Lung (tissue), 17 donors: ENCODE measurements at places on chromosomes 3 and 15.

GRCh38 chr3:18144571-18144970 lies 280.6 kb downstream of the SATB1 start:
- no peak for DNase-seq

DNA sequence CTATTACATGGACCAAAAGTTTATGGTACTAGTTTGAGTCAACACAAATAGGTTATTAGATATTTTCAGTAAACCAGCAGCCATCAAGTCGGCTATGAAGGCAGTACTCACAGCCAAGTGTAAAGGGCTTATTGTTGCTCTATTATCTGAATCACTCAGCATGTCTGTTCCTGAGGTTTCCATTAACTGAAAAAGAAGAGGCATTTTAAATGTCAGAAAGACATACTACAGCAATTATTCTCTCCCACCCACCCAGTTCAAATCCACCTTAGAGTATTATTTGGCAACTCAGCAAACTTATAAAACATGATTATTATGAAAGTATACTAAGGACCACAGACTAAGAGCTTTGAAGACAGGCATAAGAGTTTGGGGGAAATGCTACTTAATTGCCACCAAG lies 93.1 kb downstream of the BTD start:
- DNase-seq = no peak

DNA sequence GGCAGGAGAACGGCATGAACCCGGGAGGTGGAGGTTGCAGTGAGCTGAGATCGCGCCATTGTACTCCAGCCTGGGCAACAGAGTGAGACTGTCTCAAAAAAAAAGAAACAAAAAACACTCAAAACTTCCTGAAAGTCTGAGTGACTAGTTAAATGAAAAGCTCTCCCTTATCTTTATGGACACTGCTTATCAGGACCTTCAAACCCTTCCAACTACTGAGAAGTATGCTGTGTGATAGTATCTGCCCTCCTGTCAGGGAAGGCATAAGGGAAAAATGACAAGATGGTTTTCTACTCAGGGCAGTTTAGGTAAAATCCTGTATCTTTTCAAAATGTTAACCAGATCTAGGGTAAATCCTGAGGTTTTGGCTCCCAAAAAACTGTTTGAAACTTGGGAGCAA lies 21.8 kb downstream of the EMC7 start:
- no peak for DNase-seq

GRCh38 chr3:28328188-28329151 lies 20.1 kb upstream of the ZCWPW2 start:
- DNase-seq = peak; percentile 52

- no peak for DNase-seq
Measured at GRCh38 chr3:116473602-116474001, 28.3 kb upstream of the LSAMP start.

DNA sequence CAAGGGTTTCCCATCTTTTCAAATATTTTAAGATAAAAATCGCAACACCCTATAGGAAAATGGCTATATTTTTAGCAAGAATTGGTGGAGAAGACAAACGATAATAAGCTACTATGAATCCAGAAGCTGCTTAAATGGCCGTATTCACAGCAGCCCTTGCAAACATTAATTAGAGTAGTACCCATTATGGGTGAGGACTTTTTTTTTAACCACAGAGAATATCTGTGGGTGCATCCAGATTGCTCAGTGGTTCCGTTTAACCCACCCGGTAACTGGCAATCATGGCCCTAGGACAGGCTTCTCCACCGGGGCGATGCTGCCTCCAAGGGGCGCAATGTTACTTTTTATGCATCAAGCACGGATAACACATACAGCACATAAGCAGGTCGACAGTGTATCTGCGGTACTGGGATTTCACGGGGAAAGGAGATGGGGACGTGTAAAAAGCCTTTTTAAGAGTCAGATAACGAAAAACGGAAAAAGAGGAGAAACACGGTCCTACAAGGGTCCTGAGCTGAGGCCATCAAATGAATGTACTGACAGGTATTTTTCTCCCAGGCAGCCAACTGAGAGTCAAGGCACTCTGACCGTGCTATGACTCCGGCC lies 968 bp upstream of the TMEM266 start:
- peak; percentile 22 for DNase-seq

GRCh38 chr3:1381647-1382036 lies 288.8 kb downstream of the CNTN6 start:
- no peak for DNase-seq

- DNase-seq = peak; percentile 82
Measured at GRCh38 chr15:40330368-40330836, 6.9 kb downstream of the INAFM2 start.

GRCh38 chr15:50880206-50880605 lies 28.3 kb upstream of the AP4E1 start:
- no peak for DNase-seq

DNA sequence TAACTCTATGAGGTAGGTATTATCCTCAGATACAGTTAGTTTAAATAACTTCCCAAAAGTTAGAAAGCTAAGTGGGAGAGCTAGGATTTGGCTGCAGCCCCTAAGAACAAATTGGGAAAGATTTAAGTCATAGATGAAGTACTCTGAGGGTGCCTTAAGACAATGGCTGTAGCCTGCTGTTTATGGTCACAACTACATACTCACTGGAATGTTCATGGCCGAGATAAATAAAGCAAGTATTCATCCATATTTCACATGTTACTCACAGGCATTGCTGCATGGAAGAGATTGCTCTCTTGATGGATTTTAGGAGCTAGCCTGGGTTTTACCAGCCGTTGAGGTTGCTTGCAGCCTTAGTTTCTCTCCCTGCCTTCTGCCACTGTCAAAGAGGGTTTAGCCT lies 145.0 kb downstream of the CMSS1 start:
- DNase-seq = no peak

DNA sequence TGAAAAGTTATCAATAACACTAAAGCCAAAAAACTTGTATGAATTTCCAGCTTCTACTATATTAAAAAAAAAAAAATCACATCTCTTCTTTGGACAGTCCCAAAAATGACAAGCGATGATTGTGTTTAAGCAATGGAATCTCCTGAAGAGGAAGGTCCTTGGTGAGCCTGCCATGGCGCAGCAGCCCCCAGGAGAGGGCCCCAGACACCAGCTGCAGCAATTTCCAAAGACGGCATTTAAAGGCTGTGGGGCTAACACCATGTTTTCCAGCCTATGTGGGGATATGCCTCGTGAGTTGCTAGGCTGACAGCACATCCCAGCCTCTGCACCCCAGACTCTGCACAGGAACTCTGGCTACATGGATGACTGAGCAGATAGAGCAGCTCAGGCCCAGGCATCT lies 14.7 kb downstream of the SKIC8 start:
- no peak for DNase-seq

DNA sequence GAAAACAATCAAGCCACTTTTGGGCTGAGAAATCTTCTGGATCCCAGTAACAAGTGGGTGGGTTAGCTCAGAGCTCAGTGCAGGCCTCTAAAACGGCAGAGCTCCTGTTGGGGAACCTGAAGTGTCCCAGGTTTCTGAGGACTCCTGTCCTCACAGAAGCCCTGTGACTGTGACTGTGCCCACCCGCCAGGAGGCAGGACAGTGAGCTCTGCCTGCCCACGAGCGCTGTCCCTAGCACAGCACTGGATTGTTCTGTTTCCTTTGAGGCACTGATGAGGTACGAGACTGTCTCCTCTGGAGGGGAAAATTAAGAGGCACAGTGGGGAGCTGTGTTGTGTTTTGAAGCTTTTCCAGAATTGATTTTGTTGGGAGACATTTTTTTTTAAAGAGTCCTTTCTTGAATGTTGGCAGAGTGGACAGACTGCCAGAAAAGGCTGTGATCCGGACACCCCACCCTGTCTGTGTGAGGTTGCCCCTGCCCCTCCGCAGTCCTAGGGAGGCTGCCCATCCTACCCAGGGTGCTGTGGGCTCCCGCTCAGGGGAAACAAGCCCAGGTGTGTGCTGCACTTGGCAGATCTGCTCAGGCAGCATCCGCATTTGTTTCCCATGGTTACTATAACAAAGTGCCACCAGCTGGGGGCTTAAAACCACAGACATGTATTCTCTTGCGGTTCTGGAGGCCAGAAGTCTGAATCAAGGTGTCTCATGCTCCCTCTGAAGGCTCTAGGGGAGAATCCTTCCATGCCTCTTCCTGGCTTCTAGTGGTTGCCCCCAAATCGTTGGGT lies 66.6 kb upstream of the LARS2 start:
- DNase-seq = no peak

- no peak for DNase-seq
Measured at GRCh38 chr3:98734735-98735134, 28.4 kb upstream of the ST3GAL6 start.

DNA sequence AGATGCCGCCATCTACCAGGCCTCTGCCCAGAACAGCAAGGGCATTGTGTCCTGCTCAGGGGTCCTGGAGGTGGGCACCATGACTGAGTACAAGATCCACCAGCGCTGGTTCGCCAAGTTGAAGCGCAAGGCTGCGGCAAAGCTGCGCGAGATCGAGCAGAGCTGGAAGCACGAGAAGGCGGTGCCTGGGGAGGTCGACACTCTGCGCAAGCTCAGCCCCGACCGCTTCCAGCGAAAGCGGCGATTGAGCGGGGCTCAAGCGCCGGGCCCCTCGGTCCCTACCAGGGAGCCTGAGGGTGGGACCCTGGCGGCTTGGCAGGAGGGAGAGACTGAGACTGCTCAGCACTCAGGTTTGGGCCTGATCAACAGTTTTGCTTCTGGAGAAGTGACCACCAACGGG lies 22.6 kb downstream of the ALPK3 start:
- DNase-seq = no peak

DNA sequence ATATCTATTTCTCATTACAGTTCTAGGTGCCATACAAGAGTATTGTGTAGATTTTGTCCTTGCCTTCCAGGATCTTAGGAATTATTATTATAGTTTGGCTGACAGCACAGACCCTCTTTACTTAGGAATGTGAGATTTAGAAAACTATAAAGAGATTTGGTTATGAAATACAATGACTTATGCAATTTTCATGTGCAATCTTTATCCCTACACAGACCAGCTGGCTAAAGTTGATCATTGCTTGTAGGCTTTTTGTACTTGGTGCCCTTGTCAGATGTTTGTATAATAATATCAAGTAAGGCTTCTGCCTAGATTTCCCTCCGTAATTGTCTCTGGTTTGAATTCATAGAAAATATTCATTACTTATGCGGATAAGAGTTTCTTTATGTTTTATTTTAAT lies 174.5 kb upstream of the GAP43 start:
- no peak for DNase-seq

GRCh38 chr15:44045661-44046060 lies 149.4 kb downstream of the FRMD5 start:
- DNase-seq = no peak

DNA sequence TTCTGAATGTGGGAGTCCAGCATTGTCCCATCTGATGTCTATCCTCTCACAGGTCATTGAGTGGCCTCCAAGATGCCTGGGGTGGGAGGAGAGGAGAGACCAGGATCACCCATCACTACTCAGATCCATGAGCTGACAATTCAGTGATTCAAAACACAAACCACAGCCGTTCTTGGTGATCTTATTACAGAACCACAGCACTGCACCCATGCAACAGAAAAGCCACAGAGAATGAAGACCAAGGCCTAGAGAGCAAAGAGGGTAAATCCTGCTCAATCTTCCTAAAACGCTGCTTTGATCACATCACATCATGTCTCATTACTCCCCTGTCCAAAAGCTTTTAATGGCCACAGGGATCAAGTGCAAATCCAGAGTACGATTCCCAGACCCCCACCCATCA lies 23.5 kb downstream of the ANP32A start:
- no peak for DNase-seq

- no peak for DNase-seq
Measured at GRCh38 chr3:96434651-96435050, 379.7 kb upstream of the EPHA6 start.

DNA sequence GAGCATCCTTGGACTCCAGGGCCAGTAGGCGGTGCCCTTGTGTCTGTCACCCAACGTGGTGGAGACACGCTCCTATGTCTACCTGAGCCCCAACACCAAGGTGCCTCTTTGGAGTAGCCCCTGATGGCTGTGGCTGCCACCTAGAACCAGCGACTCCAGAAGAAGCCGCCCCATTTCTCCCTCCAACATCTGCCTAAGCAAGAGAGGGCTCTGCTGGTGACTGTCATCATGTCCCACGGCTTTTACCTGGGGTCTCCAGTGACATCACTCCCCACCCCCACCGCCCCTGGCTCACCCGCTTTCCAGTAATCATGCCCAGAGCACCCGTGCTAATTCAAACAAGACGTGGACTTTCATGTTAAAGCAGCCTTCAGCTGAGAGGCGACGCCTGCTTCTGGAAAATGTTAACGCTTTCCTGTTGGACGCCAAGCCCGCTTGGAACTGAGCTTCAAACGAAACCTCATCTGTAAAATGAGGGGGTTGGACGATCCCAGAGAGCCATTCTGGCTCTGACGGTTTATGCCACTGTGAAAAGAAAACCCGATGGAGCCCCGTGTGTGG lies 57.0 kb downstream of the ISG20 start:
- no peak for DNase-seq

DNA sequence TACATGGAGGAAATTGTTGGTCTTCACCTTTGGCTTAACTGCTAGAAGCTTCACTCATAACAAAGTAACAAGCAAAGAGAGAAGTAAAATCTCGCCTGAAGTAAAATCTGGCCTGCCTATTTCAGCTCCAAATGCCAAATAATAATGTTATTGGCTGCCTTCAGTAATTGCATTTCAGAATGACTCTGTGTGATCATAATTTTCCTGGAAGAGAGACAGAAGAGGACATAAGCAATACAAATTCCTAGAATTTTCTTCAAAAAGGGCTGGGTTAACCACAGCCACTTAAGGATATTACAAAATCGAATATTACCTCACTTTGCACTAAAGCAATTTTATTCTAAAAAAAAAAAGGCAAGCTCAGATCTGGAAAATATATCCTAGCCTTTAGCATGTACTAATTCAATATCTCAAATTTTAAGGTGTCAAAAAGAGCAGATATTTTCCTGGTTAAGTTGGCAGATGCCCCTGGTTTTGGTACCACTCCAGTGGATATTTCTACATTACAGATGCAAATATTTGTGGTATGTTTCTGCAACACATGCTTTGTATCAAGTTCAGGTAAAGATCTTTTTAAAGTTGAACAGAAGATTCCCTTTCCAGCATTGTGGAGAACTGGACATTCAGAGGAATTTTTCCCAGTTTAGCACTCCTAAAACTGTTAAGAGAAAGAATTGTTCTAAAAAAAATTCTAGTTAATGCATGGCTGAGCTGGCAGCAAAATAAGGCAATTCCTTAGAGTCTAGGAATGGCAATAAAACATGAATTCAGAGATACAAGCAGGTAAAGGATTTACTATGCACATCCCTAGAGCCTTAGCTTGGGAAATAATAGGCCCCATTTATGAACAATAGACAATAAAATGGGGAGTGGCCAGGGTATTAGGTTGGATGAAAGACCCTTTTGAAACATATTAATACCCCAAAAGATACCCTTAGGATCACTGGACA lies 116.7 kb downstream of the STAC start:
- peak; percentile 73 for DNase-seq

- DNase-seq = no peak
Measured at GRCh38 chr3:137460944-137461343, 303.2 kb upstream of the SOX14 start.

GRCh38 chr3:130870423-130870822 lies 23.5 kb upstream of the ATP2C1 start:
- DNase-seq = no peak

GRCh38 chr3:142273501-142273900 lies 48.1 kb upstream of the GK5 start:
- DNase-seq = no peak

GRCh38 chr15:72532991-72533601 lies 59.0 kb downstream of the ARIH1 start:
- no peak for DNase-seq
